AG08396 (cell line): ENCODE measurements at places on chromosomes 6 and 20.

DNA sequence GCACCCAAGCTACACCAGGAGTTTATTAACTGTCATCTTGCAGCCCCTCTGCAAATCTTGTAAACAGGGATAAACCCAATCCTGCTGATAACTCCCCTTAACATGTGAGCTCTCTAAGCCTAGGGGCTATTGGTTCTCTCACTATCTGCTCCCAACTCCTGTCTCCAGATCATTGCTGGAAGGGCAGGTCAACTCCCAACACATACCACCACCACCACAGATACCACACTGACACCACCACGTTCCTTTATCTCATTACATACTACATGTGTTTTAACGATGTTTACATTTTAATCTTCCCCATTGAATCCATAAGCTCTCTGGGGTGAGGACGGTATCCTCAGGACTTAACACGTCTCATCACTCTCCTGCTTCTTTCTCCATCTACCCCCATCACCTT is 51.8 kb downstream of the SIM1 start:
- no peak for DNase-seq

DNA sequence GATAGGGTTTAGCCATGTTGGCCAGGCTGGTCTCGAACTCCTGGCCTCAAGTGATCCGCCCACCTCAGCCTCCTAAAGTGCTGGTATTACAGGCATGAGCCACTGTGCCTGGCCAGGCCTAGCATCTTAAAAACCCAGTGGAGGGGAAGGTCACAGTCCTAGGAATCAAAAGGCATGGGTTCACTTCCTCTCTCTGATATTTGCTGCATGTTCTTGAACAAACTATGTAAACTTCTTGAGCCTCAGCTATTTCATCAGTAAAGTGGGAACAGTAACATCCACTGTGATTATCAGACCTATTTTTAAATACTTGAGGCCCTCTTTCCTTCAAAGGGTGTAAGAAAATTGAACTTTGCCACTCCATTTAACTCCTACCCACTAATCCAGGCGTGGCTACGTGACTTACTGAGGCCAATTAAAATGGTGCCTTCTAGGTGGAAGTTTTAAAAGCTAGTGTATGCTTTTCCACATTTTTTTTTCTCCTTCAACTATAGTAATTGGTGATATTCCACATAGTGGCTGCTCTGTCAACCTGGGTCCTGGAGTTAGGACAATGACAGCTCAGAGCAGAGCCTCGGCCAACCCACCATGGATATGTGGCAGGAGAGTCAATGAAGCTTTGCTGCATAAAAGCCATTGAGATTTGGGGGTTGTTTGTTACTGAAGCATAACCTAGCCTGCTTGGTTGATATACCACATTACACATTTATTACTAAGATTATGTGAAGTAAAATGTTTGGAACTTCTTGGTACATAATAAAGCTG is 32.2 kb upstream of the IER3 start:
- DNase-seq: no peak

- DNase-seq: no peak
Measured at GRCh38 chr6:25089442-25089841, 153.7 kb upstream of the RIPOR2 start.

DNA sequence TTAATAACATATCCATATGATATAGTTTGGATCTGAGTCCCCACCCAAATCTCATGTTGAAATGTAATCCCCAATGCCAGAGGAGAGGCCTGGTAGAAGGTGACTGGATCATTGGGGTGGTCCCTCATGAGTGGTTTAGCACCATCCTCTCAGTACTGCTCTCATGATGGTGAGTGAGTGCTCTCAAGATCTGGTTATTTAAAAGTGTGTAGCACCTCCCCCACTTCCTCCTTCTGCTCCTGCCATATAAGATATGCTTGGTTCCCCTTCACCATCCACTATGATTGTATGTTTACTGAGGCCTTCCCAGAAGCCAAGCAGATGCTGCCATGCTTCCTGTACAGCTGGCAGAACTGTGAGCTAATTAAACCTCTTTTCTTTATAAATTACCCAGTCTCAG is 22.9 kb downstream of the IRF4 start:
- DNase-seq: no peak

DNA sequence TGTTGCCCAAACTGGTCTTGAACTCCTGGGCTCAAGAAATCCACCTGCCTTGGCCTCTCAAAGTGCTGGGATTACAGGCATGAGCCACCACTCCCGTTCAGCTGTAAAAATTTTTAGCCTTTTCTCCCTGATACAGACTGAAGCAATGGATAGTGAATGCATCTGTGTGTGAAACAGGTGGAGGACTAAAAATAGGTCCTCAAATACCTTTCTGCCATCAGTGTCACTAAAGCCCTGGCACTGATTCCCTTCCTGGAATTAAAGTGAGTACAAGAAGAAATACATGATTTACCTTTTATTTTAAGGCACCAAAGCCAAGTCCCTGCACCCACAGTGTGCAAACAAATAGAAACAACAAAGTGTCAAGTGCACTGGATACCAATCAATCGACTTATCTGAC is 25.1 kb downstream of the TULP4 start:
- no peak for DNase-seq

GRCh38 chr6:37456816-37457560 is 24.0 kb downstream of the CMTR1 start:
- peak; percentile 84 for DNase-seq

DNA sequence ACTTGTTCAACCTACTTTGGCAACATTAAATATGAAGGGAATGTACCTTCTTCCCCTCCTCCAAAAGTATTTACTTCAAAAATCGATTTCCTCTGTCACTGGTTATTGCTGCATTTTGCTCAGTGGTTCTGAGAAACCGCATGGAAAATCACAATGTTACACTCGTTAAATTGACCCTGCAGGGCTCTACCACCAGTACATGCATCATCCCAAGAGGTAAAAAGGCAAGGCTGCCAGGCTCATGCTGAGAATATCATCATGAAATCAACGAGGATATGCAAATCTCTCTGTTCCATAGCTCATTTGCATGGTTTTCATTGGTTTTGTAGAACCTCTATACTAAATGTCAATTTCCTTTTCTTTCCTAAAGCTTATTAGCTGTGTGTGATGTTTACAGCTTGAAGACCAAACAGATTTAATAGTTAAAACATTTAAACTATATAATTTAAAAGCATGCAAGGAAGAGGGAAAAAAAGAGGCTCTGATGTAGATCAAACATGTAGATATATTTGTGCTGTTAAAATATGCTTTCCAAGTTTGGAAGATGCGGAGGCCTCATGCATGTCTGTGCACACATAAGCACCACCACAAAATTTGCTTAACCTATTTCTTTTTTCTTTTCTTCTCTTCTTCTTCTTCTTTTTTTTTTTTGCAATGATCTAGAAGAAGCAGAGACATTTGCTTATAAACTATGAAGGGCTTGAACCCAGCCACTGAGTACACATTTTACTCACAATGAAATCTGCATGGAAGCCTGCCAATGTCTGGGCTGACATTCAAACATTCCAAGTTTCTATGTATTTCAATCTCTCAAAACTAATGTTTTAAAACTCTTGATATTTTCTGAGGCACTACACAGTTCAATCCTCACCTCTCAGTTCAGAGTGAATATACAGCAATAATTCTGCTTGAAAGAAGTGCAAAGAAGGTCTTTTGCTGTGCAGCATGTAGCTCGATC is 194.0 kb downstream of the GMPR start:
- no peak for DNase-seq

DNA sequence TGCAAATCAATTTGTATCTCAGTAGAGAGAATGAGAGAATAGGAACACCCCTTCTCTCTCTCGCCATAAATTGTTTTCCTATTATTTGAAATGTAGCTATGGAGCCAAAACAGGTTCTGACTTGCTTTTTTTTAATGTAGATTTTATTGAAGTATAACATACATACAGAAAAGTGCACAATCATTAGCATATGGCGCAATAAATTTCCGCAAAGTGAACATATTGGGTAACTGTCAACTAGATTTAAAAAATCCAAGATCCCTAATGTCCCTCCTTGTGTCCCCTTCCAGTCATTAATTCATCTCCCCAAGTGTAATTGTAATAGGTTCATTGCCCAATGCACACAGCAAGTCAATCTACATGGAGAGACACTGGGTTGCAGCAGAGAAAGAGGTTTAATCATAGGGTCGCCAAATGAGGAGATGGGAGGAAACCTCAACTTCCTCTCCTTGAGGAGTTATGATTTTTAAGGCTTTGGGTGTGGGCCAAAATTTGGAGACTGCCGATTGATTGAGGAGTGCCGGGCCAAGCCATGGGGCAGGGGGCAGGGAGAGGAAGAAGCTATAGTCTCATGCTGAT is 43.3 kb upstream of the TGM3 start:
- no peak for DNase-seq

DNA sequence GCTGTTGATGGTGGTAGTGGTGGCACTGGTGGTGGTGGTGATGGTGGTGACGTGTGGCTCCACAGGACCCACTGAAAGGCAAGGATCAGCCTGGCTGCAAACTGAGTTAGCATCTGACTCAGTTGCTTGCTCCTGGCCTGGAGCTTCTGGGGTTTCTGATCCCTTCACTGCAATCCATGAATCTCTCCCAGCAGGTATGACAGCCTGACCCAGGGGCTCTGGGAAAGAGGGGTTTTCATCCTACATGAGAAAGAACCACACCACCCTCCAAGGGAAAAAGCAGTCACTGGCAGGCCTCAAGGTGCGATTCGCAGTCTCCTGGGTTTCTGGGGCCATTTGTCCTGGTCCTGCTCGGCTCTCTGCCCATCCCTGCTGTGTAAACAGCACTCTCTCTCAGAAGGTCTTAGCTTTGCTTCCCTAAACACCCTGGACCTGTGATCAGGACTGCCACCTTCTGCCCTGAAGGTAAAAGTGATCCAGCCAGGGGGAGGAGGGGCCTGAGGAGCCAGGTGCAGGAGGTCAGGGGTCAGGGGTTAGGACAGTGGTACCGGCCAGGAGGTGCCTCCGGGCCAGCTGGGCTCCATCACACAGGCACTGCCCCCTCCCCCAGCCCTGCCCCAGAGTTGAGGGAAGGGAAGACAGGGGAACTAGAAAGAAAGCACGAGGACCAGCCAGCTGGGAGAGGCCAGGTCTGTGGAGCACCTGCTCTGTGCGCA is 152.0 kb downstream of the BMP7 start:
- no peak for DNase-seq

DNA sequence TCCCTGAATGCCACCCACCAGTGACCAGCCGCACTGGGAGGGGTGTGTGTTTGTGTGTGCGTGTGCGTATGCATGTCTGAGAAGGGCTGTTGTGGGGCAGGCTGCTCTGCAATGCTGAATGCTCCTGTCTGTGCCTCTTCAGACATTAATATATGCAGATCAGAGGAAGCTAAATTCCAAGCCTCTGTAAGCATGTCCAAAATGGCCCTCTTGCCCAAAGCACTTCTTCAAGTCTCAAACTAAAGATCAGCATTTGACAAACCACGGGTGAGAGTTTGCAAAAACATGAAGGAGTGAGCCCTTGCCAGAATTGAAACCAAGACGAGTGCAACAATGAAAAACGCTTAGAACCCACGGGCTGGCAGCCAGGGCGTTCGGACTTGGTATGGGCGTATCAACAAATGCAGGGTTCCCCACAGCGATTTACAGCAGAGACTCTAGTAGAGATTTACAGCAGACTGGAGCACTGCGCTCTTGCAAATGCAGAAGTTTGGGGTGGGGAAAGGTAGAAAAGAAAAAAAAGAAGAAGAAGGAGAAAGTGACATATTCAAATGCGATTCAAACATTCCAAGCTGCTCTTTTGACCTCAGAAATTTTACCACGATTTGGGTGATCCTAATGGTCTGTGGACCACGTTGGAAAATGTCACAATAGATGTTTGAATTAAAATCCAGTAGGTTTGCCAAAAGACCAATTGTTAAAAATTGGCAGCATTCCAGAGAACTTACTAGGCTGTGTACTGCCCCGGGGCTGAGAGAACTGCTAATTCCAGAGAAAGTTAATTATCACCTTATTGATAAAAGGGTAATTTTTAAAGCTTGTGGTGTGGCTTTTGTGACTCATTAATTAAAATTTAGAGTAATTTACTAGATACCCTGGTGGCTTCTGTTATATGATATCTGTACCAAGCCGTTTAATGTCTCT is 3.5 kb downstream of the SCML4 start:
- no peak for DNase-seq

GRCh38 chr20:31915491-31916280 is 36.2 kb downstream of the PDRG1 start:
- DNase-seq: no peak

DNA sequence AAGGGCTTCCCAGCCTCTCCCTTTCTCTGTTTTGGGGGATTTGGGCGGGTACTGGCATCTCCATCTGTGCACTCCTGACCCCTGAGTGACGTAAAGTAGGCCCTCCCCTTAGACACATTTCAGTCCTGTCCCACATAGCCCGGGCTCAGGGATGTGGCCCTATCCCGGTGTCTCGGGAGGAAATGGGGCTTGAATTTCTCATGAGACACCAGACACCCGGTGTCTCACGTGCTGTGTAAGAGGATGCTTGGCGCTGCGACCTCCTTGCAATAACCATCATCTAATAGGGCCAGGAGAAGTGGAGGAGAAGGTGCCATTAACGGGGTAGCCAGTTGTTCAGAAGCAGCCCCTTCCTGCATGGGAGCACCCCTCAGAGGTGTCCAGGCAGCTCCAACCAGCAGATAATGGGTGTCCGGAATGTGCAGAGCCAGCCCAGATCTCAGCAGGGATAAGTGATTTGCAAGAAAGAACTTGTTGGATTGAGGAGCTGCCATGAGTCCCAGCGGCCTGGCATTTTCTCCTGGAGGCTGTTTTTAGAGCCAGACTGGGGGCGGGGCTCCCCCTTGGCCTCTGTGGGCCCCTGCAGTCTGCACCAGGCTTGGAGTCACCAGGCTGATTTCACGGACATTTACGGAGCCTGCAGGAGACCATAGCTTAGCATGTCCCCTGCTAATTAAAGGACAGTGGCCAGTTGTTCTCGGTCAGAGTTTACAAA is 372.0 kb downstream of the PREX1 start:
- DNase-seq: no peak

GRCh38 chr20:4229415-4229814 is 214.1 kb upstream of the RNF24 start:
- no peak for DNase-seq

- DNase-seq: no peak
Measured at GRCh38 chr20:31747640-31748039, 8.6 kb downstream of the TPX2 start.

DNA sequence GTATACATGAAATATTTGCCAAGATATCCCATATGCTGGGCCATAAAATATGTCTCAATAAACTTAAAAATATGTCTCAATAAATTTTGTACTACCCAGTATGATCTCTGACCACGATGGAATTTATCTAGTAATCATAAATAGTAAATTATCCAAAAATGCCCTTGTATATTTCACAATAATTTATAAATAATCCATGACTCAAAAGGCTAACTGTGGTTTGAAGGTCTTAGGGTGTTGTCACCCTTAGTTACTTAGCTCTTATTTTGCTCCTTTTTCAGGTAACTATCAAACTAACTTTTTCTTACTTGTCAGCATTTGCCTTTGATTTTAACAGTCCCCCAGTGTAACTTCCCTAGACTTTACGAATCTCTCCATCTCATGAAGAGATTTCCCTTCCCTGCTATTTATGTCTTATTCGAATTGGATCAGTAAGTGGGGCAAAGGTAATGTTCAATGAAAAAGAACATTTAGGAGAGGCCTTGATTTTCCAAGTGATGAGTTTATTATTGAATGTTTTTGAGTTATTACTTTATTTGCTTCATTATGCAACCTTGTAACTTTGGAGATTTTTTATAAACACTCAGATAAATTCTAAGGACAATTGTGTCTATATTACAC is 109.0 kb upstream of the THBS2 start:
- DNase-seq: no peak
